Retina (tissue), 1 donor: ENCODE measurements at places on chromosomes 12 and 14.

DNA sequence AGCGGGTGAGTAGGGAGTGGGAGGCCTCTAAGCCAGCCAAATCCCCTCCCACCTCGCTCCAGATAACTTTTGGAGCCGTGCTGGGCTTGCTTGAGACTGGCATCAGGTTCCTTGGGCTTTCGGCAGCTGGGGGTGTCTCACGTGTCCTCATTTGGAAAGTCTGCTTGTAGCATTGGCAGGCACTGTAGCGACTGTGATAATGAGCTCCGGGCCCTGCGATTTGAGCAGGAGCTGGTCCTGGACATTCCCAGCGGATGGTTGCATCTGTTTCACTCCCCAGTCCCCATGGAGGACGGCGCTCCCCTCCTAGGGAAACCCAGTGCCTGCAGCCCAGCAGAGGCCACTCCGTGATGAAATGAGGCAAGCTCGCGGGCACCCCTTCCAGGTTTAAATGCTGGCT is 49.4 kb downstream of the DGLUCY start:
- no peak for DNase-seq

DNA sequence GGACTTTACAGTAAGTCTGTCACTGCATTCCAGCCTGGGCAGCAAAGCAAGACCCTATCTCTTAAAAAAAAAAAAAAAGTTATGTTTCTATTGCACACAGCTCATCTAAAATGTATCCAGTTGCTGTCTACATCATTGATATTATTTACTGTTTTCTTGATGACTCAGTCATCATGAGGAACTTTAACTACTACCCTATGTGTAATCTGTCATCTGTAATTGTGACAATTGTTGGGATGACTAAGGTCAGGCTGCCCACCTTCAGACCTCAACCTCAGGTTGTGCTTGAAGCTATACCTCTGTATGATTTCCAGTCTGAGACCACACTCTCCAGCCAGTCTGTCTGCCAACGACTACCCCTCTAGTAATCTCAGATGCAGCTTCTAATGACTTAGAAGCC is 15.3 kb downstream of the PPP1R13B start:
- DNase-seq = no peak

DNA sequence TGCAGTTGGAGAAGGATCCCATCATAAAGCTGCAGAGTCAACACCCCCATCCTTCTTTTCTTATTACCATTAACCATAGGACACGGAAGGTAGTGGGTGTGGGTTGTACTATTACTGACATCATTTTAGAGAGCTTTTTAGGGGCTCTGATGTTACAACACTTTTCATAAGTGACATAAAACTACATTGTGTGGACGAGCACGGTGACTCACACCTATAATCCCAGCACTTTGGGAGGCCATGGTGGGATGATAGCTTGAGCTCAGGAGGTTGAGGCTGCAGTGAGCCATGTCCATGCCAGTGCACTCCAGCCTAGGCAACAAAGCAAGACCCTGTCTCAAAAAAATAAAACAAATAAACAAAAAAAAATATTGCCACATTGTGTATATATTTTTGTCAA is 167.1 kb downstream of the DUSP6 start:
- no peak for DNase-seq

DNA sequence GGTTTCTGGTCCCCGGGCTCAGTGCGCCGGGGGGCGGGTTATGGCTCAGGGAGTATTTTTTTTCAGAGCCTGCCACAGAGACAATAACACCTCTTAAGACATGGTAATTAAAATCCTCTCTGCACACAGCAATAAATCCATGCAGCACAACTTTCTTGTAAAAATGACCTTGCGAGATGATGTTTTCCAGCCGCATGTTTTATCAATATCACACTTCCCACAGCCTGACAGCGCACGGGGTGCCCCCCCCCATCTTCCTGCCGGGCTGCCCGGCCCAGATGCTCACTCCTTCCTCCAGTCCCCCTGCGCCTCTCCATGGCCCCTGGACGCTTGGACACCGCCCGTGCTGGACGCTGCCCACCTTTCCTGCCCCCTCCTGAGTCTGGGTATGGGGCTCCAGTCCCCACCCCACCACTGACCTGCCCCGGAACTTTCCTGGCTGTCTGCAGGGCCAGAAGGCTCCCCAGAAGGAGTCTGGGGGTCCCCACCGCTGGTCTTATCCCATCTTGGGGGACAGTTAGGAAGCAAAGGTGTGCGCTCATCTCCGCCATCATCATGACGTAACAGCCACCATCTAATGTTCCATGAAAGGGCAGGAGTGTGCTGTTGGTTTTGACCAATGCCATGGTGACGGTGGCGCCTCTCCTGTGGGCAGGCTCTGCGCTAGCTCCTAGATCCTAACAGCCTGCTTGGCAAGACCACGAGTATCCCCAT is 182.9 kb downstream of the KIF26A start:
- DNase-seq = no peak

DNA sequence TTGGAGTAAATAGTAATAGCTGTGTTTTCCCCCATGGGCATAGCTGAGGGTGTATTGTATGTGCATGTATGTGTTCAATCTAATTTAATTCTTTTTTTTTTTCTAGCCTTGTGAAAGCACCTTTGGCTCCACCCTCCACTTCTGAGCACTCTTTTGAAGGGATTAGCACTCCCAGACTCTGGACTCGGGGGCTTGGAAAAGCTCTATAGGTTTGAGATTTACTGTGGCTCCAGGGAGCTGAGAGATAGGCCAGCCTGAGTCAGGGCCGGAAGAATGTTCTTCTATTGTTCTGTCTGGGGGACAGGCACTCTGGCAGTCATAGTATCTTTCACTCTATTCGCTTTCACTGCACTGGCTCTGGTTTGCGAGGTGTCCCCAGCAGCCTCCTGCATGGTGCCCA is 540.0 kb upstream of the TBX3 start:
- DNase-seq = no peak

GRCh38 chr12:63790608-63790945 is 10.9 kb downstream of the RXYLT1 start:
- no peak for DNase-seq

DNA sequence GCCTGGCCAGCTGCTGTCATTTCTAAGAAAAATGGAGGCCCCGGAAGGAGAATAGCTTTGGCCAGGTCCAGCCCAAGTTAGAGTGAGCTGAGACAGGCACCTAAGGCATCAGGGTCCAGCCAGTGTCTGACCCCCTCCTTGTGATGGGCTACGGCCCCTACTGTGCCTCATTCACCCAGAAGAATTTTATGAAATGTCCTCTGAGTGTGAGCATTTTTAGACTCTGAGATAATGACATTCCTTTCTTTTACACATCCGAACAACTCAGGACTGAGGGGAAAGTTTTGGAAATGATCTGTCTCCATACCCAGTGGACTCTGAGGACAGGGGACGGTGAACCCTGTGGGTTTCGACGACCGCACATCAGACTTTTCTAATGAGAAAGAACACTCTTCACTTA is 50.4 kb downstream of the SLC24A4 start:
- no peak for DNase-seq

GRCh38 chr14:56579345-56580220 is at the start of gene TMEM260:
TSS of gene TMEM260 (plus strand) at chr14:56579798. CDS start at chr14:56579915, 117 bp downstream.
- peak; percentile 98 for DNase-seq

DNA sequence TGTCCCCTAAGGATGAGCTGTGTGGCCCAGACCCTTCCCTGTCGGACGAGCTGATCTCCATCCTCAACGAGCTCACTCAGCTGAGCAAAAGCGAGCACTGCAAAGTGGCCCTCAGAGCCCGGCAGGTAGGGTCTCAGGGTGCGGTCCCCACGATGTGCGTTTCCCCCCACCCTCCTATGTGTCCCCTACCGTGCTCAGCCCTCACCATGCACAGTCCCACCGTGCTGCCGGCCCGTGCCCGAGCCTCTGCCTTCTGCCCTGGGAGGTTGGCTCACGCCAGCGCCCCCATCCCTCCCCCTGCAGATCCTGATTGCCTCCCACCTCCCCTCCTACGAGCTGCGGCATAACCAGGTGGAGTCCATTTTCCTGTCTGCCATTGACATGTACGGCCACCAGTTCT is 86.6 kb downstream of the FOXN4 start:
- DNase-seq = no peak

- DNase-seq = peak; percentile 48
Measured at GRCh38 chr12:69897744-69898143, 72.7 kb downstream of the MYRFL start.

DNA sequence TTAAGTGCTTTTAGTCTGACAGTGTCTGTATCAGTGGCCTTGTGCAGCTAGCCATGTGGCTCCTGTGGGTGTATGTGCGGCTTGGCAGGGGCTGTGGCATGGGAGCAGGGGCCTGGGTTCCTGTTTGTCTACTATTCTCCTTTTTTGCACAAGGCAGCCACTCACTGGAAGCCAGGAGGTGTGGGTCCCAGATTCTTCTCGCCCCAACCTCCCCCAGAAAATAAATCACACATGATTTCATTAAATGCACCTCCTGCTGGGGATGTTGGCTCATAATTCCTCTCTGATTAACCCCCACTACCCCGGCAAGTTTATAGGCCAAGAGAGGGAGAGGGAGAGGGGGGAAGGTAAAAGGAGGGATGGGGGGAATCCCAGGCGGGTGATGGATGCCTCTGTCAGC is 17.6 kb downstream of the CALCOCO1 start:
- DNase-seq = peak; percentile 44

DNA sequence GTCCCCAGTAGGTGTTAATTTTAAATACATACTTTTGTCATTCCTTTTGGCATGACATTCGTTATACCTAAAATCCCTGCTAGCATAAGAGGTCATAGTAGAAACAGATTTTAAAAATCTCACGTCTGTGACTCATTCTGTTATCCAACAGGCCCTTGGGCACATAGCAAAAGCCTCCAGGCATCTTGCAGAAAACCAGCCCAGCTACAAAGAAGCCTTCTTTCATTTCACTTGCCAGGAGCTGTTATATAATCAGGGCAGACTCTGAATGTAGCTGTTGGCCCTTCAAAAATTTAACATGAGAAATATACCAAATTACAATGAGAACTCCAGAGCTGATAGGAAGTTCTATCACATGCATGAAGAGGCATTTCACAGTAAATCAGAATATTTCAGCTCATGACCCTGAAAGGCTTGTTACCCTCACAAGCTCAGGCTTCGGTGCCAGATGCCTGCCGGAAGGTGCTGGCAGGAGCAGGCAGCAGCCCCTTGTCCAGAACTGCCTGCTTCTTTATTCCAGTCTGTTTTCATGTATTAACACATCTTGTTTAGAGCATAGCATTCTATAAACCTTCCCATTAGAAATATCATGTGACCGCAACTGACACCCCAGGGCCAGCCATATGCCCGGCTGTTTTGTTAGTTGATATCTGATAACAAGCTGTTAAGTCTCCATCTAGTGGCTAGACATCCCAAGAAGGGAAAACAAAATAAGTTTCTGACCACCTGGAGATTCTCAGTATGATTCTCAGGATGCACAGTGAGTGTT is 17.8 kb downstream of the E2F7 start:
- peak; percentile 20 for DNase-seq

GRCh38 chr12:4216187-4216927 is 57.2 kb upstream of the CCND2 start:
- no peak for DNase-seq

- DNase-seq = no peak
Measured at GRCh38 chr12:132899033-132899432, 11.6 kb upstream of the CHFR start.

DNA sequence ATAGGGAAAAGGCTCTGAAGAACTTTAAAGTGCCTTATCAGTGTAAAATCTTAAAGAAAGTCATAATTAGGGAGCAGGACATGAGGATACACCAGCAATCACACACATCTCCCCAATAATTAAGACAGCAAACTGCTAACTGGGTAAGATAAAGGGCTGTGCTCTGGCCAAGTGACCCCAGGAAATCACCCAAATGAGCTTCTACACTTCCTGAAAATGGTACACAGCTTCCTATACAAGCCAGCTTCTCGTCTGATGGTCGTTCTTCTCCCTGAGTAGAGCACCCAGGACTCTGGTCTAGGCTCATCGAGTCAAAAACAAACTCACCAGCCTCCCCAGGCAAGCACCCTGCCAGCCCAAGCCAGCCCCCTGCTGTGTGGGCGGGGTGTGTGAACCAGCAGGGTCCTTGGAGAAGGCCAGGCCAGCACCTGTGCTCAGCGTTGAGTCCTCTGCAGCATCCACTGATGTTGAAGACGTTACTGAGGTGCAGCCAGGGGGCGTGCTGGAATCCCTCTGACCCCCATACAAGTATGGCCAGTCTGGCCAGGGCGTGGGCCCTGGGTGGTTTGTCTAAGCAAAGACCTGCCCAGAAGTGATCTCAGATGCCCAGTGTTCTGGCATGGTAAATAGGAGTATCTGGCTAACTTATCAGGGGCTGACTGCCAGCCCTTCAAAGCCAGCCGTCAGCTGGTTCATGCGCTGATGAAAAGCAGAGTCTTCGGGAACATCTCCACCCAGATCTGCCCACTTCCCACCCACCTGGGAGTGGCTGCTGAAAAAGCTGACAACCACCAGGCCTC is 41.4 kb downstream of the ACTN1 start:
- DNase-seq = no peak

GRCh38 chr12:120350576-120351350 is 18.2 kb downstream of the MSI1 start:
- no peak for DNase-seq

DNA sequence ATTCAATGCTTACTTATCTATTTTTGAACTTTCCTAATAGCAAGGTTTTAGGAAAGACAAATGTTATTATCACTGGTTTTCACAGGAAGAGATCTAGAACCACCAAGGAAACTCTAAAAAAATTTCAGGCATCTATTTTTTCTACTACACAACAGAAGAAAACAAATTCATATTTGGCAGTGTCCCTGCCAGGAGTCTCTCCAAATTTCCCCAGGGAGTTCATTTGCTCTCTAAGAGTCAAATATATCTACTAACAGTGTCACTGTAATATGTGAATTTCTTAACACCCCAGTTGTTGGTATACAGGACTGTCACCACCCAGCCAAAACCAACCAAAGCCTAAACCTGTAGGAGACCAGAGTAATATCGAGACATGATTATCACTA is 83.4 kb downstream of the STXBP6 start:
- no peak for DNase-seq

DNA sequence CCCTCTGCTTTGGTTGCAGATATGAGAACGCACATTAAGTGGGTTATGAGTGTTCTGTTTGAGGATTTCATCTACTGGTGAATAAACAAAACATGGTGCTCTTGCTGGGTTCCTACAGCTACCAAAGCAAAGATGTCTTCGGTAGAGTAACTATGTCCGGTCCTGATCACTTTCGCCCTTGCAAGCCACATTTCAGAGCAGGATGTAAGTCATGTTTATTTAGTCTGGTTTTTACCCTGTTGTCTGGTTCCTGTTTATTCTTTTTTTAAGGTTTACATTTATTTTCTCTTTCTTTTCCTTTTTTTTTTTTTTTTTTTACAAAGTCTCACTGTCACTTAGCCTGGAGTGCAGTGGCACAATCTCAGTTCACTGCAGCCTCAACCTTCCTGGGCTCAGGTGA is 99.2 kb downstream of the VEZT start:
- DNase-seq = no peak

DNA sequence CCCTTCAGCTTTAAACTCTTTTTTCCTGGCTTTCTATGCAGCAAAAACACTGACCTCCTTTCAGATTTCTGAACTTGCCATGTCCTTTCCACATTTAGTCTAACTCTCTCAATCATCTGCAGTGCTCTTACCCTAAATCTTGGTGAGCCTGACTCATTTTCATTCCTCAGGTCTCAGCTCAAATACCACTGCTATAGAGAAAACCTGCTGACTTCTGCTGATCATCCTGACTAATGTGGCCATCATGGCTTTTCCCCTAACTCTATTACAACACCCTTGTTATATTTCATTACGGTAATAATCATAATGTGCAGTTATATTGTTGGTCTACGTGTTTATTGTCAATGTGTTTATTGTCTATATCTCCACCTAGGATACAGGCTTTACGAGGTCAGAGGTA is 207.3 kb upstream of the OR4E1 start:
- no peak for DNase-seq
